ENCODE measurements at places on chromosomes 12 and 14.

DNA sequence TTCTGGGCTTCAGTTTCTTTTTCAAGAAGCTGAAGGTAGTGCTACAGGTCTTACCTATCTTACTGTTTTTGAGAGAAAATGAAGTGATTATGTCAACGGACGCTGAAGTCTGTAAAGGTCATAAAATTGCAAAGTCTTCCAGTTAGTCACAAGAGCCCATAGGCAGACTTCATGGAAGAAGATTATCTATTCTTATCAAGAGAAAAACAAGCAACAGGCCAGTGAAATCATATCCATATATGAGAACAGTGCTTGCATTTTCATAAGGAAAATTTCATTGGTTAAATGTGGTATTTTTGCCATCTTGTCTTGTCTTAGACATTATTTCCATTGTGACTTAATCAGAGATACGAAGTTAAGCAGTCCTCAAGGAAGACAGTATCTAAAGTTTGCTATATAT, 412.7 kb upstream of the SEL1L start:
- DNase-seq = no peak

DNA sequence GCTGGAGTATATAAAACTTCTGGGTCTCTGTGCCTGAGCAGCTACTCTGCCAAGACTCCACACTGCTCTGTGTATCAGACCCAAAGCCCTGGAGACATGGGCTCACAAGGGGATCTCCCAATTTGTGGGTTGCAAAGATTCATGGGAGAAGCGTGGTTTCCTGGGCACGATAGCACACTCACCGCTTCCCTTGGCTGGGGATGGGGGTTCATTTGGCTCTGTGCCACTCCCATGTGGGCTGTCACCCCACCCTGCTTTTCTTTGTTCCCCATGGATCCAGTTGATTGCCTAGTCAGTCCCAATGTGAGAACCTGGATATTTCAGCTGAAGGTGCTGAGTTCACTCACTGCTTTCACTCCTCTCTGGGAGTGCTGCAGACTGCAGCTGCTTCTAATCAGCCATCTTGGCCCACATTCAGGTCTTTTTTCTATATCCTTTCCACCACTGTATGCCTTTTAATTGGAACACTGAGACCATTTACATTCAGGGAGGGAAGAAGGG, 40.0 kb upstream of the PCNX4 start:
- no peak for DNase-seq

- DNase-seq = no peak
Measured at GRCh38 chr12:6508087-6508486, 14.2 kb downstream of the NCAPD2 start.

GRCh38 chr12:90152897-90153624, 444.4 kb upstream of the ATP2B1 start:
- no peak for DNase-seq

DNA sequence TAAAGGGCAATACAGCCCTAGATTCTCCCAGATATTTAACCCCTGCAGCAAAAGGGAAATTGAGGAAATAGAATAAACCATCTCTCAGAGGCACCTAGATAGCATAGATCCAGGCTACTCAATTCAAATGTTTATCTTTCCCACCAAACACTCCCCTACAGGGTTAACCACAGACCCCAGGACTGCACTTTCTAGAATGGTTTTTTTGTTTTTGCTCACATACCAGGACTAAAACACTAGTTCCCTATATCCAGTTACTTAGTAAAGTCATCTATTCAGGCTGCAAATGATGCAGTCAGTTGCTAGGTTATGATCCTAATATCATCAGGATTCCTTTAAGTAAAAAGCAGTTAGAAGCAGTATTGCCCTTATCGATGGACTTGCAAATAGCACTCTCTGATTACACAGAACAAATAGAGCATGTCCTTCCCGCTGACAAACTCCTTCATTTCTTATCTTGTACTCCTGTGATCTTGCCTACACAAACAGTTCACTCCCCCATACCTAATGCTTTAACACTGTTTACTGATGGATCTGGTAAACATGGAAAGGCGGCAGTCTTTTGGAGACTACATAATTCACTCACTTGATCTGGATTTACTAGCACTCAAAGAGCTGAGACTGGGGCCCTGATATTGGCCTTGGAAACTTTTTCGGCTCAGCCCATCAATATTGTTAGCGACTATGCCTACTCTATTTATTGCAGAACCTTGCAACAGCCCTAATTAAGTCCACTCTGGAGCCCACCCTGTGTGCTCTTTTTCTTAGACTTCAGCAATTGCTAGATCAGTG, 257.2 kb upstream of the DIO2 start:
- no peak for DNase-seq

- no peak for DNase-seq
Measured at GRCh38 chr12:52925717-52926595, 21.1 kb upstream of the KRT8 start.

GRCh38 chr12:57935331-57935730, 6.0 kb upstream of the ATP23 start:
- DNase-seq = no peak

DNA sequence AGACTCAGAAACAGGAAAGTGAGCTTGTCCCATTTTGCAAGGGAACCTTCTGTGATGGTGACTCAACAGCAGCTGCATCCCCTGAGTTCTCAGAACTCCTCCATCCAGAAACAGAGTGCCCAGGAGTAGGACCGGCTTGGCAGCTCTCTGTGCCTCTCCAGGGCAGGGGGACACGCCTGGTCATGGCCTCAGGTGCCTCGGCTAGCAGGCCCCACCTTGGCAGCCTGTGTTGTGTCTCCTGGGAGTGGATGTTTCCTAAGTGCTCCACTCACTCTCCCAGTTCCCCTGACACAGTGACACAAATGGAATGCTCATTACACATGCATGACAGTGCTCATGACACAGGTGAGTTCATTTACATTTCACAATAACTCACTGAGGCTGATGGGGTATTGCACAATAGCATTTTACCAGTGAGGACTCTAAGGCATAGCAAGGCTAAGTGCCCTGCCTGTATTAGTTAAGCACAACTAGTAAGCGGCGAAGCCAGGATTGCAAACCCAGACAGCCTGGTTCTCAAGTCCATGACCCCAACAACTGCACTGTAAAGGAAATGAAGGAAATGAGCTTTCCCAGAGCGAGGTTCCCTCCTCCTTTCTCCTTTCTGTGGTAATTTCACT, 47.4 kb downstream of the CALM1 start:
- no peak for DNase-seq

GRCh38 chr12:14284184-14284722, 81.2 kb upstream of the ATF7IP start:
- DNase-seq = peak; percentile 32

DNA sequence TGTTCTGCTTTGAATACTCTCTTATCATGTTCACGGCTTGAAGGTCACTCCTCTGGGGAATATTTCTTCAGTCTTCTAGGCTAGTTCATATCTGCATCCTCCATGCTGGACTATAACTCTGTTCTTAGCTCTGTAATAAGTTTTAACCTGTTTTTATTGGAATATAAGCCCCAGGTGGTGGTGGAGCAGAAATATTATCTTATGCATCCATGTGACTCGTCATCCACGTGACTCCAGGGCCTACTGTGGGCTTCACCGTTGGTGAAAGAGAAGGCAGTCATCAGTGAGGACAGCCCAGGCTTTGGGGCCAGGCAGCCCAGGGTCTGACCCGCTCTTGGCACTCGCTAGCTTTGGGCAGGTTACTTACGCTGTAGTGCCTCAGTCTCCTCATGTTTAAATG, 87.1 kb downstream of the ETNK1 start:
- no peak for DNase-seq

DNA sequence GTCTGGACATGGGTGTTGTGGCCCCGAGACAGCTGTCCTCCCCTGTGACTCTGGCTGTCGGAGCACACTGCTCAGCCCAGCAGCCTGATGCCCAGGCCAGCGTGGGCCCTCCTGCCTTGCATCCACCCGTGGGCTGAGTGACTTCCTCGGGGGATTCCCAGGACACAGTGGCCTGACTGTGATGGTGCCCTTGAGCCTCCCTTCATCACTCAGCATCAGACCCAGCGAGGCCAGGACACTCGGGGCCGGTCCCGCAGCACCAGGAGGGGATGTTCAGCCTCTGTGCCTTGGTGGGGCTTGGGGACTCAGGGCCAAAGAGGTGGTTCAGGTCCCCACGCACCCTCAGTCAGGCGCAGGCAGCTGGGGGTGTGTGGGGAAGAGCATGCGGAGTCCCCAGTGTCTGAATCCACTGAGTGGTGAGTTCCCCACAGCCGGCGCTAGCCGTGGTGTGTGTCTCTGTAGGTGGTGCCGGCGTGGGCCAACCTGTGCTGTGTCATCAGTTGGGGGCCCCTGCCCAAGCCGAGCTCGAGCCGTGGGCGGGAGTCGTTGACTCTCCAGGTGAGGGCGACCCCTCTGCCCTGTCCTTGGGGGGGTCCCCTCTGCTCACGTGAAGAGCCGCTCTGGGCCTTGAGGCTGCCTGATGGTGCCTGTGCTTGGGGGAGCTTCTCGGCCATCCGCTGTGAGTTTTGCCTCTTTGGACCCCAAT, 185.8 kb downstream of the ADGRD1 start:
- DNase-seq = no peak

DNA sequence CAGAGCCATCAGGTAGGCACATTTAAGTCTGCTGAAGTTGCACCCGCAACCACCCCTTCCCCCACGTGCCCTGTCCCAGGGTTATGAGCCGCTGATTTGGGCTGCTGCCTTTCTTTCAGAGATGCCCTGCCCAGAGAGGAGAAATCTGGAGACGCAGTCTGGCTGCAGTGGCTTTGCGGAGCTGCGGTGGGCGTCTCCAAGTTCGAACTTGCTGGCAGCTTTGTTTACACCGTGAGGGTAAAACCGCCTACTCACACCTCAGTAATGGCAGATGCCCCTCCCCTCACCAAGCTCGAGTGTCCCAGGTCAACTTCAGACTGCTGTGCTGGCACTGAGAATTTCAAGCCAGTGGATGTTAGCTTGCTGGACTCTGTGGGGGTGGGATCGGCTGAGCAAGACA, 14.7 kb downstream of the PTCSC3 start:
- no peak for DNase-seq

- no peak for DNase-seq
Measured at GRCh38 chr14:65618996-65619395, 206.5 kb downstream of the FUT8 start.

DNA sequence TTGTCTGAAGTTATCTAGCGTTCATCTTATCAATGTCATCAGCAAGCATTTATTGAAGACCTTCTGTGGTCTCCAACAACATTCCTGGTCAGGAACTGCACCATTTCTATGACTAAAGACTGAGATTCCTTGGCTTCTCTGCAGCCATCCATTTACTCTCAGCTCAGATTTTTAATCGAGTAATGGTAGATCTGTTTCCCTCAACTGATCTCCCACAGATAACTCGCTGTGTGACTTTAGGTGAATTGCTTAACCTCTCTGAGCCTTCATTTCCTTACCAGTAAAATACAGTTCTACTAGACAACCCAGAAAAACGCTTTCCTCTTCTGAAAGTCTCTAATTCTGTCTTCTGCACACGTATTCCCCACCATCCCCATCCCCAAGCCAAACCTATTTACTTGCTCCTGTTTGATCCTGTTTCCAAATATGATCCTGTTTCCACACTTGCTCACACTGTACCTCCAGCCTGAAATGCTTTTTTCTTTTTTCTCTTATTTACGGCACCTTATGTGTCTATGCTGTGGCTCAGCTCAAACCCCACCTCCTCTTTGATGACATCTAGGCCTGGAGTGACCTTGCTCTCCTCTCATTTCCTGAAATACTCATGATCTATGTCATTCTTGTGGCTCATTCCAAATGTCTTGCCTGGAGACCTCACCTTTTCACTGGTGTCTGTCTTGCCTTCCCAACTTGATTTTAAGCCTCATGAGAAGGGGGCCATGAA, 21.8 kb downstream of the PLXNC1 start:
- DNase-seq = no peak
